Endodermal cell (in vitro differentiated cells): ENCODE measurements at places on chromosomes 5 and 9. TPM values are rescaled to one million over a fixed set of nuclear protein-coding genes. Genes with fewer than 3 reads are reported as not detected.

DNA sequence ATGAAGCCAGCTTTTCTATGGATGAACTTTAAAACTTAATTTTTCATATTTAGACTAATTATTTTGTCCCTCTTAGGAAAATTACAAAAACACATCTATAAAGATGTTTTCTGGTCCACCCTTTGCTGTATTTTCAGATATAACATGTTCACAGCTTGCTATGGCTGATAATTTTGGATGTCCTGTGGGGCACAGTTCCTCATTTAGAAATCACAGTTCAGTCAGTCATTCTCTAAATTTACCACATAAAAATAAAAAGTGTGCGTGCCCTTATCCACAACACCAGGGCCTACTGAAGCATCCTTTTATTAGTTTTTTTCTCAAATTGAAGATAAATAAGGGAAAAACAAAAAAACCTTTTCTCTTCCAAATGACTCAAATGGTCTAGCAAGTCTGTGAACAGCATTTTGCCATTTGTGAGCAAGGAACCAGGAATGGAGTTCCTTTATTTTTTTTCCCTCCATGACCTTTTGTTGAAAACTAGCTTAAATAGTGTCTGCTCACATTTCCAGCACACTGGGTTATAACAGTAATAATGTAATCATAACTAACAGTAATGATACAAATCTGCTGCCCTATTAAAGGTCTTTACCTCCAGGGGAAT lies 87.1 kb downstream of the CEMIP2 start:
- no peak for DNase-seq
- H3K27ac ChIP-seq, result no peak overlapping the region
- H3K27me3 ChIP-seq, result no peaks in the 10 kb centered on the region
- no peak overlapping the region for H3K4me3 ChIP-seq
- H3K36me3 ChIP-seq, result peaks cover 22% of the 10 kb centered on the region

DNA sequence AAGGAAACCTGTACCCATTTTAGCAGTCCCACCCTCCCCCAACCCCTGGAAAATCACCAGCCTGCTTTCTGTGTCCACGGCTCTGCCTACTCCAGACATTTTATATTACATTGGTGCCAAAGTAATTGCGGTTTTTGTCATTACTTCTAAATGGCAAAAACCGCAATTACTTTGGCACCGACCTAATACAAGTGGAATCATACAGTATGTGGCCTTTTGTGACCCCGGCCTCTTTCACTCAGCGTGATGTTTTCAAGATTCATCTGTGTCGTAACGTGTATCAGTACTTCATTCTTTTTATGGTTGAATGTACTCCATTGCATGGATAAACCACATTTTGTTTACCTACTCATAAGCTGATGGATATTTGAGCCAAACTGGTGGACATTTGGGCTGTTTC lies 9.7 kb upstream of the ORM1 start:
- H3K36me3 ChIP-seq, result peaks cover 29% of the 10 kb centered on the region
- no peak overlapping the region for H3K4me3 ChIP-seq
- H3K27ac ChIP-seq, result no peak overlapping the region
- H3K27me3 ChIP-seq, result no peaks in the 10 kb centered on the region
- no peak for DNase-seq
- H3K4me1 ChIP-seq, result no peaks in the 10 kb centered on the region

- no peak overlapping the region for H3K4me3 ChIP-seq
- no peak overlapping the region for H3K27ac ChIP-seq
- H3K36me3 ChIP-seq, result no peaks in the 10 kb centered on the region
- DNase-seq, result no peak
- no peaks in the 10 kb centered on the region for H3K27me3 ChIP-seq
Observed at GRCh38 chr9:17018540-17019196, 116.2 kb upstream of the CNTLN start.

DNA sequence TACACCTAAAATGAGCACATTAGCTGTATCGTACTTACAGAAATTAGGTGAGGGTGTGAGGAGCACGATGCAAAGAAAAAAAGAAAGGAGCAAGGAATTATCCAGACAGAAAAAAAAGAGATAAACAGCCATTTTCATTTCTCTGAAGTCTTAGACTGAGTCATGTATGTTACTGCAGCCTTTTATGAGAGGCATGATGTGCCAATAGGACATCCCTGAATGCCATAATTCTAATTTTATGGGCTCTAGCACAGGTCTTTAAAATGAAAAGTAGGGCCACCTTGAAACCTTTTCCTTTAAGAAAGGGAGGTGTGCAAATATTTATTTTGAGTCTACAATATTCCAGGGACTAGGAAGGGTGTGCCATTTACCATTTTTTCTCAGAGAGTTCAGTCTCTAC lies 74.1 kb upstream of the PTPRD start:
- H3K27ac ChIP-seq, result no peak overlapping the region
- no peak overlapping the region for H3K4me3 ChIP-seq
- no peak for DNase-seq
- H3K27me3 ChIP-seq, result no peaks in the 10 kb centered on the region
- H3K4me1 ChIP-seq, result peaks cover 5% of the 10 kb centered on the region

- DNase-seq, result no peak
- peaks cover 8% of the 10 kb centered on the region for H3K4me1 ChIP-seq
- no peak overlapping the region for H3K27ac ChIP-seq
- no peak overlapping the region for H3K4me3 ChIP-seq
- H3K36me3 ChIP-seq, result no peaks in the 10 kb centered on the region
- H3K27me3 ChIP-seq, result no peaks in the 10 kb centered on the region
Observed at GRCh38 chr9:134285215-134285845, 40.9 kb upstream of the RXRA start.

DNA sequence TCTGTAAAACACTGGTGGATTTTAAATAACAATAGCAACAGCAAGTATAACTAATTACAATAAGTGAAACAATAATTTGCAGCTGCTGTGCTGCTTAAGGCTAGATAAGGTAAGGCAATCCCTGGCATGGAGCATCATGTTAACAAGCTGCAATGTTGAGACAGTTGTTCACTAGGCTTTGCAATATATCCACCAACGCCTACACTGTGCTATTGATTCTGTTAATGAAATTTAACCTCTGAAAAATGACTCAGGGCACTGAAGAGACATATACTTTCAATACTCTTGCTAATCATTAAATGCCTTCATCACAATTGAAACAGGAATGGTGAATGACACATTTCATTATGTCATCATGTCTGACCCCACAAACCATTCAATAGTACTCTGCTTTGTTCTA lies 255.0 kb downstream of the EFNA5 start:
- H3K36me3 ChIP-seq, result peaks cover 21% of the 10 kb centered on the region
- no peak overlapping the region for H3K27ac ChIP-seq
- H3K4me3 ChIP-seq, result no peak overlapping the region
- H3K4me1 ChIP-seq, result no peaks in the 10 kb centered on the region

GRCh38 chr5:142537938-142538337 lies 148.0 kb downstream of the FGF1 start:
- no peaks in the 10 kb centered on the region for H3K36me3 ChIP-seq
- H3K4me1 ChIP-seq, result no peaks in the 10 kb centered on the region
- no peak overlapping the region for H3K27ac ChIP-seq
- H3K4me3 ChIP-seq, result no peak overlapping the region
- no peak for DNase-seq
- H3K27me3 ChIP-seq, result no peaks in the 10 kb centered on the region

DNA sequence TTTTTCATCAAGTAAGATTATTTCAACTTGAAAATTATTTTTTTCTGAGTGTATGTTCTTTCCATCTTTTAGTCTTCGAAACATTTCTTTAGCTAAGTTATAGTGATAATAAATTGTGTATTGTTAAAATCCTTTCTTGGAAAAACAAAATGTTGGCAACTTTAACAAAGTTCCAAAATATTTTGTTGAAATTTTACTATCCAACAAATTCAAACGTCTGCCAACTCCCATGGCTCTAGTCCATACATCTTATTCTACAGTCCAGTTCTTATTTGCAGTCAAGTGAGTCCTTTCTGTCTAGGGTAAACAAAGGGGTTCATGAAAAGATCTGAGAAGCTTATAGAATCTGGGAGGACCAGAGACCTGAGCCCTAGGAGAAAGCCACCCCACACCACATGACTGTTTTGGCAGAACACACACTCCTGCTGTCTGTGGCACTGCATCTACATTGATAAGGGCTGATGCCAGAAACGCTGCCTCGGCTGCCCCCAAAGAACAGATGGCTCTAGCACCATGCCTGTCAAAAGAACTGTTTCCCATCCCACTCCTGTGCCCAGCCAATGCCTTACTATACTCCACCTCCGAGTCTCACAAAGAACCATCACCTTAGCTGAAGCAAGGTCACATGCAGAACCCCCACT lies 47.5 kb downstream of the FEM1C start:
- no peak overlapping the region for H3K4me3 ChIP-seq
- H3K36me3 ChIP-seq, result no peaks in the 10 kb centered on the region
- H3K27me3 ChIP-seq, result no peaks in the 10 kb centered on the region

DNA sequence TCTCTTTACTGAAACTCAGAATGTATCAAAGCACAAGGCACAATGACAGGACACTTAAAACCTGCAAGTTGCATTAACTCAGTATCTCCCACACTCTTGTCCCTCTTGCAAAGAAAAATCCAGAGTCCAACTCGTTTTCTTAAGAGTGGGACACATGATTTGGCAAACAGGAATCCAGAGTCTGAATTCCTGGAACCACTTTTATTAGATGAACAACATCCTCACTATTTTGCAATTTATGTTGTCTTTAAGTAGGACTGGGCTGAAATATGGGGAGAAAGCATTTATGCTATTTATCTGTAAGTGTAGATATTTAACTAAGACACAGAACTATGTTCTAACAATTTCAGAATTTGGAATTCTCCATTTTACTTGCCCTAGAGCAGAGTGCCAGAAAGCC lies 69.1 kb downstream of the ABCA1 start:
- H3K4me3 ChIP-seq, result no peak overlapping the region
- H3K36me3 ChIP-seq, result peaks cover 74% of the 10 kb centered on the region
- H3K4me1 ChIP-seq, result peaks cover 3% of the 10 kb centered on the region
- H3K27ac ChIP-seq, result no peak overlapping the region

GRCh38 chr5:40226906-40227305 lies 452.8 kb upstream of the PTGER4 start:
- H3K27me3 ChIP-seq, result no peaks in the 10 kb centered on the region
- no peak overlapping the region for H3K4me3 ChIP-seq
- no peak for DNase-seq
- no peak overlapping the region for H3K27ac ChIP-seq
- no peaks in the 10 kb centered on the region for H3K4me1 ChIP-seq

DNA sequence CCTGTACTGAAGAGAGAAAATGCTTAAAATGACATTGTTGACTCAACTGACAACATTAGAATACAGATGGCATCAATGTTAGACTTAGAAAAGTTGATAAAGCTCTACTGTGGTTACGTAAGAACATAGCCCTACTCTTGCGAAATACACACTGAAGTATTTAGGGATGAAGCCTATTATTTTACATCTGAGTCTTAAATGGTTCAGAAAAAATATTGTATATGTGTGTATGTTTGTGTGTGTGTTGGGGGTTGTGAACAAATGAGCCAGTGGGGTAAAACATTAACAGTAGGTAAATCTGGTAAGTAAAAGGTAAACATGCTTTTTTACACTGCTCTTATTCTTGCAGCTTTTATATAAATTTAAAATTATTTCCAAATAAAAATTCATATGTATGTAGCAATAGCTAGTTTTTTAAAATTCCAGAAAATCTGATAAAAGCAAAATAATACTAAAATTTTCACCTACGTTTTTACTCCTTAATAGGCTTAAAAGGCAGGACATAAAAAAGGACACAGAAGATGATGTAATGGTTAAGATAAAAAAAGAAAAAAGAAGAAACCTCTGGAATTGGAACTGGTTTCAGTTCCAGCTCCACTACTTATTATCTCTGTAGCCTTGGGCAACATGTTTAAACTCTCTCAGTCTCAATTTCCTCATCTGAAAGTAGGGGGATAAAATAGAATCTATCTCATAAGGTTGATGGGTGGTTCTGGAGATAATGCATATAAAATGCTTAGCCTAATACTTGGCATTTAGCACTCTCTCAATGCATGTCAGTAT lies 44.3 kb downstream of the GARNL3 start:
- H3K36me3 ChIP-seq, result no peaks in the 10 kb centered on the region
- H3K27ac ChIP-seq, result no peak overlapping the region
- H3K4me3 ChIP-seq, result no peak overlapping the region
- H3K27me3 ChIP-seq, result no peaks in the 10 kb centered on the region
- no peaks in the 10 kb centered on the region for H3K4me1 ChIP-seq

GRCh38 chr9:95635986-95636671 lies 119.4 kb upstream of the PTCH1 start:
- no peak for DNase-seq
- H3K4me3 ChIP-seq, result no peak overlapping the region
- H3K27me3 ChIP-seq, result no peaks in the 10 kb centered on the region
- no peaks in the 10 kb centered on the region for H3K4me1 ChIP-seq
- no peaks in the 10 kb centered on the region for H3K36me3 ChIP-seq
- no peak overlapping the region for H3K27ac ChIP-seq

DNA sequence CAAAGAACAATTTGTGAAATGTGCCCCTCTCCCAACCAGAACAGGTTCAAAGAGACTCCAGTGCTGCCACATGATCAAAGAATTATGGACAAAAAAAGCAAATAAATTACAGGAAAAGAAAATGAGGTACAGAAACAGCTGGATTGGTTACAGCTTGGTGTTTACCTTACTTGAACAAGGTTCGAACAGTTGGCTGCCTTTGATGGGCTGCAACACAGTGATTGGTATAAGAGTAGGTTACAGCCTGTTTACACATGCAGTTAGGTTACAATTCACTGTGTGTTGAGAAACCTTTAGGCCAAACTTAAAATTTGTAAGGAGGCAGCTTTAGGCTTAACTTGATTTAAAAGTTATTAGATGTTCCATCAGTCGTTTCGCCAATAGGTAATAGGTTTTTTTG lies 3.4 kb upstream of the MOCS2 start:
- no peak overlapping the region for H3K27ac ChIP-seq
- H3K4me3 ChIP-seq, result no peak overlapping the region
- DNase-seq, result no peak
- H3K27me3 ChIP-seq, result no peaks in the 10 kb centered on the region

GRCh38 chr5:75243100-75243499 lies 6.4 kb upstream of the ANKRD31 start:
- H3K4me1 ChIP-seq, result no peaks in the 10 kb centered on the region
- no peak overlapping the region for H3K27ac ChIP-seq
- no peak overlapping the region for H3K4me3 ChIP-seq
- H3K27me3 ChIP-seq, result no peaks in the 10 kb centered on the region
- H3K36me3 ChIP-seq, result no peaks in the 10 kb centered on the region

DNA sequence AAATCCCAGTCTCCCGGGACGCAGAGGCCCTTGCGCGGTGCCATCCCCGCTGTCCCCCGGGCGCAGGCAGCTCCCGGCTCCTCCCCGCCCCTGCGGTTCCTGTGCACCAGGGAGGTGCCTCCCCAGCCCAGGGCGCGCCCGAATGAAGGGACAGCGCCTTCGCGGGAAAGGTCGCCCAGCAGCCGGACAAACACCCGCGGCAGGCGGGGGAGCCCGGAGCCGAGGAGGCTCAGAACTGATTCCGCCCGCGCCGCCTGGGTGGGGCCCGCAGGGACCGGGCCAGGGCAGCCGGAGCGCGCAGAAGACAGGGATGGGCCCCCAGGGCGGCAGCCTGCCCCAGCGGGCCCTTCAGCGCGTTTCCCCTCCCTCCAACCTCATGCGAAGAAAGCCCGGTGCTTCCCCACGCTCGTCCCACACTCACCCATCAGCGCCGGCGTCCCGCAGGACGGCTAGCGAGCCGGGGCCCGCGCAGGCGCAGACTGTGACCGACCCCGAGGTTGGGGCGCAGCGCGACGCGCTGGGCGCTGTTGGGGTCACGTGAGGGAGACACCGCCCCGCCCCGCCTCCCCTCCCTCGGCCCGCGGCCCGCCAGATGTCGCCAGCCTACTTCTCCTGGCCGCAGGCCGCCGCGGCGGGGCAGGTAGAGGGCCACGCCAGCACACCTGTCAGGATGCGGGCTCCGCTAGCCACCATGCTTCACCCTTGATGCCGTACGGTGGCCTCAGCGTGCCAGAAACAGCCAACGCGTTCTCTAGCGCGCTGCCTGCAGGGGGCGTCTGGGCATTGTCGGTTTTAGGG lies at the start of gene SLC25A51:
SLC25A51 (minus strand) TSS at position 481 of the 798 bp plus-strand sequence. CDS start 15,577 bp downstream, outside the sequence.
- no peak within 1 kb of the TSS for H3K27ac ChIP-seq
- no peaks in the 10 kb centered on the region for H3K27me3 ChIP-seq
- peak; percentile 99 for DNase-seq

The ALDOB gene
- total RNA-seq, result not detected in 2 replicates

The GCNT1 gene
- total RNA-seq, result 75.1 to 202 TPM (median 76.1 TPM) in 3 replicates

The SOHLH1 gene
- total RNA-seq, result not detected in 3 replicates

The IFNA2 gene
- not detected in 3 replicates for total RNA-seq
